ENCODE measurements at places on chromosomes 1 and 21. TPM values are rescaled to one million over a fixed set of nuclear protein-coding genes. Genes with fewer than 3 reads are reported as not detected.

- no peak for DNase-seq
Measured at GRCh38 chr1:4599521-4599920, 54.9 kb upstream of the AJAP1 start.

- no peak for DNase-seq
Measured at GRCh38 chr1:8203056-8203455, 114.9 kb upstream of the SLC45A1 start.

DNA sequence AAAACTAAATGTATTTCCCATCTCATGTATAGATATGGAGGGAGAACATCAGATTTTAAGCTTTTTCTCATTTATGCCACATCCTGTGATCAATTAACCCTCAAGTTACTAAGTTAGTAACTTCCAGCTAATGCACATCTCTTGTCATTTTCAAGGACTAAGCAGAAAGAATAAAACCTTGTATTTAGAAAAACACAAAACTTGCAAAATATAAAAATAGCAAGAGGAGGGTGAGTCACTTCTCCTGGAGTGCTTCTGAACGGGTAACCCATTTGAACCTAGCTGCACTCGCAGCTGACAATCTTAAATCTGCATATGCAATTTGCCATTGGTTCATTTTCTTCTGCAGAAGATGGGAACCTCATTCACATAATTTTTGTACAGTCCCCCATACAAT lies 500.5 kb downstream of the SETD4 start:
- no peak for DNase-seq

DNA sequence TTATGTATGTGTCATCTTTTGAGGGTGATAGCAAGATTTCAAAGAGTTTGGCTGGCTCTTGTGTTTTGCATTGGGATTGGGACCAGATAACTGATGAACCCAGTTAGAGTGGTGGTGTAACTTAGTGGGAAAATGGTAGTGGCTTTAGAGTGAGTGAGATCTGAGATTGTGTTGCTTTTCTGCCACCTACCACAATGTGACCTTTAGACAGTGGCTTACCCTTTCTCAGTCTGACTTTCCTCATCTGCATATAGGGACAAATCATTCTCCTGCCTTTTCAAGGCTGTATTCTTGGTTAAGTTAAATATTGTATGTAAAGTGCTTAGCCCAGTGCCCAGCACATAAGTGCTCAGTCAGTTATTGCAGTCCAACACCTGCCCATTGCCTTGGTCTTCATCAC lies 31.3 kb downstream of the CENPF start:
- DNase-seq: no peak

- no peak for DNase-seq
Measured at GRCh38 chr1:248686815-248687214, 15.8 kb downstream of the OR14I1 start.

DNA sequence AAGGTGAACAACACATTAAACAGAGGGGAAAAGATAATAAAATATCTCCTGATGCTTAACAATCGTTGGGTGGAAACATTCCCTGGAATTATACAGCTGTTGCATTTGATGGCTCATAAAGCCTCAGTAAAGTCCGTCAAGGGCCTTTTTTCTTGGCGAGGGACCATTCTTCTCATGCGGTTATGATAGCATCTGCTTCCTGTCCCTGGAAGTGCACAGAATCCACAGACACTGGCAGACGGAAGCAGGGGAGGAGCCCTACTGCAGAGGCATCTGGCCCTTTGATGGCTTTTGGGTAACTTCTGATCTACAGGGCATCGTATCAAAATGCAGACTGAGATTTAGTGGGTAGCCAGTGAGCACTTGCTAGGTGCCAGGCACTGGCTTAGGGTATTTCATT lies 286.9 kb downstream of the KIF26B start:
- no peak for DNase-seq

STYXL2 gene
- total RNA-seq: 0.17 TPM

- DNase-seq: no peak
Measured at GRCh38 chr21:35565204-35565611, 495.1 kb downstream of the SETD4 start.

DNA sequence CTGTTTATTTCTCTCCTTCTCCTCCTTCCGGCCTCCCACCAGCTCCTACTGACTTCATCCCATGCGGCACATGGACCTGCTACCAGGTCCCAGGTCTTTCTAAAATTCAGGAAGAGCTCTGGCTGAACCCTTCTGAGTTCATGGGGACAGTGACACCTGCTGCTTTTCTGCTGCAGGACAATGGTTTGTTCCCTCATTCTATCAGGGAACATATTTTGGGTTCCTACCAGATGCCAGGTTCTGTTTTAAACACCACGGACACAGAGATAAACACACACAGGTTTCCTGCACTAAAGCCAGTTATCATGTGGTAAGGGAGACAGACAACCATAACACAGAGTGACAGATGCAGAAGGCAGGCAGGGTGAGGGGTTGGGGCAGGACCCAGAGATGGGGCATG lies 114.0 kb upstream of the RAB4A start:
- peak; percentile 50 for DNase-seq

DNA sequence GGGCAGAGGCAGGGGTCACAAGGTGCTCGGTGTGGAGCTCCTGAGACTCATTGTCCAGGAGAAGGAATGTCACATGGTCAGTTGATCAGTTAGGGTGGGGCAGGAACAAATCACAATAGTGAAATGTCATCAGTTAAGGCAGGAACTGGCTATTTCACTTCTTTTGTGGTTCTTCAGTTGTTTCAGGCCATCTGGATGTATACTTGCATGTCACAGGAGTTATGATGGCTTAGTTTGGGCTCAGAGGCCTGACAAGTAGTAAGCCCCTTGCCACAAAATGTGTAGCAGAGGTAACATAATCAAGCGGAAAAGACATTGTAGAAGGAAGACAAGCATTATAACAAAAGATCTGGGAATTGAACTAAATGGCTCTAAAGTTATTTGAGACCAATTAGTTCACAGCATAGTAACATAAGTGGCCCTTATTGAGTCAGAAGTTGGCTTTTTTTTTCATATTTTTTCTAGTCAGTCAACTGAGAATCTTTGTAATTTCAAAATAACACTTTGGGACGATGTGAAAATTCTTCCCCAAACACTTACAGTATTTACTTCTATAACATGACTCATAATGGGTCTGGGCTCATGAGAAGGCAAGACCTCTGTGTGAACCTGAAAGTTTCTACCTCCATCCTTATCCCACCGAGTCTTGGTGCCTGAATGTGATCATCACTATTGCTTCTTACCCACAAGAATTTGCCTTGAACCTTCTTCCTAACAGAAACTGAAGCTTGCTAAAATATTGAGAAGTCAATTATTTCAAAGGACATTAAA lies 137.0 kb upstream of the DPT start:
- DNase-seq: no peak

- DNase-seq: no peak
Measured at GRCh38 chr1:244254467-244254866, 197.2 kb downstream of the ADSS2 start.

DNA sequence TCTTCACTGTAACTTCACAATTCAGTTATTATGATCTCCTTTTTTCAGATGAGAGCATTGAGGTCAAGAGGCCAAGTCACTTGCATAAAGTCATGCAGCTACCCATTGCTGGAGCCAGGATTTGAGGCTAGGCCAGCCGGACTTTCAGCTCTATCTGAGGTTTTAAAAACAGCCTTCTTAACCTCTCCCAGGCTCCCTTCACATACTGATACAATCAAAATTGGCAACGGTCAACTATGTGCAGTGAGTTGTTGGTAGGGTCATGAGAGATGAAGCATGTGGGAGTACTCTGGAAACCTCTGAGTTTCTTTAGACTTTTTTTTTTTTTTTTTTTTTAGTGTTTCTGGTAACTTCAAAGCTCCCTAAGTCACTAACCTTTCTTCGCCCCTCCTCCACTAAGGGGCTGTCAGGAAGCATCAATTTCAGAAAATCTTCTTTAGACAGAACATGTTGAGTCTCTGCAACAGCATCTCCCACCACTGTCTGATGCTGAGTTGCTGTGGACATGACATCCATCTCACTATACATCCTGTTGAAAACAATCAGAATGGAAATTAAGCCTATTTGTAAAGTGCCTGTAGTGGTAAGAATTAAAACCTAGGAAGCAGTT lies 201.8 kb downstream of the SIPA1L2 start:
- DNase-seq: no peak

DNA sequence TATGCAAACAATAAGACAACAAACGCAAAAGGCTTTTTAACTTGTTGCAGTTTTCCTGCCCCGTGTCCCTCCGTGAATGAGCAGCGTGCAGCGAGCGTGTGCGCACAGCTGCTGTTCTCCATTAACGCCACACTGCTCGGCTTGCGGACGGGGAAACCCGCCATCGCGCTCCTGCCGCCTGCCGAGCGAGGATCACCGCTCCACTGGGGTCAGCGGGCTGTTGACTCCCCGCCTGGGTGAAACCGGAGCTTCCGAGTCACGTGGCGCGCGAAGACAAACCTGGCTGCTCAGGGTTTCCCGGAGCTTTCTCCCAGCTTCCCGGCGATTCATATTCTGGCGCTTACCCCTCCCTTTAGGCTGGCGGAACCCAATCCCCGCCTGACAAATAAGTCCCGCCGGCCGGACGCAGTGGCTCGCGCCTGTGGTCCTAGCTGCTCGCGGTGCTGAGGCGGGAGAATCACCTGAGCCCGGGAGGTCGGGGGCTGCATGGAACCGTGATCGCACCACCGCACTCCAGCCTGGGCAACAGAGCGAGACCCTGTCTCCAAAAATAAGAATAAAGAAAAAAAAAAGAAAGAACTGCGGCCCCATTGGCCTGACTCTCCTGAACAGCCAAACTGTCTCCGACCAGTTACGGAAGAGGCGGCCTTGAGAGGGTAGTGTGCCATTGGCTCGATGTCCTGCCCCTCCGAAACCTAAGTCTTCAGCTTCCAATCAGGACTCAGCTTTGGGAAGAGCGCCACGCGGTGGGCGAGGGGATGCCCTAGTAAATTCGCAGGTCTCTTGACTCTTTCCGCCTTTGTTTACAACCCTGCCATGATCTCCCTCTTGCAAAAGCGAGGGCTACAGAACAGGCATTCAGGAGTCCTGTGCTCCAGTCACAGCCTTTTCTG lies at the start of gene CREB3L4:
Gene CREB3L4 (plus strand): TSS at position 796 of the 893 bp plus-strand sequence. CDS start 624 bp downstream, outside the sequence.
- peak; percentile 99 for DNase-seq

LIPI gene
- not detected for total RNA-seq

DNA sequence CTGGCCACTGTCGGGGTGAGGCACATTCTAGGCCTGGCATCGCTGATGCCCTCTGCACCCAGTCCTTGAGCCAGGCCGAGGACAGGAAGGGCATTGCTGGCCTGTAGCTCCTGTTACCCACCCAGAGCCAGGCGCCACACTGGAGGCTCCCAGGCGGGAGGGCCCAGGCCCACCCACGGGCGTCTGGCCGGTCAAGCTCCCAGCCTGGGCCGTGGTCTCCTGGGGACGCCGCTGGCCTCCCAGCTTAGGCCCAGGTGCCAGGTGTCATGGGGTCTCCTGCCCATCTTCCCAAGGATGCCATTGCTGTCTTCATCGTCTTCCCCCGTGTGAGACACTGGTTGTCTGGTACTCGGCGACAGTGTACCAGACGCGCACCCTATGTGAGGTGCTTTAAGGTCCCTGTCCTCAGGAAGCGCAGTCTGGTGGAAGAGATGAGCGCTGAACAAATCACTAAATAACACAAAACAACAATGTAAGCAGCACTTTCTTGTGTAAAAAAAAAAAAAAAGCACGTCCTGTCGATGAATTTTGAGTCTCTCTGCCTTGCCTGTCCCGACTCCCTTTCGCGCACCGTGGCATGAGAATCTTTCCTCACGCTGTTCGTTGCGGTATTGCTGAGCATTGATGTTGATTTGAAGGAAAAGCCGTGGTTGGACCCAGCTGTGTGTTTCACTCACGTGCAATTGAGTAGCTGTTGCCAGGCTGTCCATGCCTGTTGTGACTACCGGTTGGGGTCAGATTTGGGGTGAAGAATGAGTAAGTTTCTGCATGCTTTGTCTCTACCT lies 27.0 kb upstream of the TRAPPC10 start:
- no peak for DNase-seq

DNA sequence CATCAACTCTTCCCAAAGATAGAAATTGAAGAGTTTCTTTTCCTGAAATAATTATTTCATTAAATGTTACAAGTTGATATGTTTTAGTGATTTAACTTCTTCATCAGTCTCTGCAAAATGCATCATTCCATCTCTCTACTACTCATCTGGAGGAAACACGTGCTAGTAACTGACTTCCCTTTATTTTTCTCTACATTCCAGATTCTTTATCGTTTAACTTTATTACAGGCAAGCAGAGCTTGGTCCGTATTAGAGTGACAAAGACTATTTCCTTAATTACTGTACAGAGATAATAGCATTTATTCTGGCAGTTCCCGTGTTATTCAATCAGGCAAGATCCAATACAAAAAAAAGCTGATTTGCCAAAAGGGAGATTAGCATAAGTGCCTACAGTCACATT lies 88.6 kb downstream of the TM2D1 start:
- no peak for DNase-seq

S100A14 gene
- total RNA-seq: not detected

INAVA gene
- 43.9 TPM for total RNA-seq

- no peak for DNase-seq
Measured at GRCh38 chr1:2795926-2796325, 5.6 kb downstream of the TTC34 start.

TNFRSF8 gene
- total RNA-seq: 26.1 TPM

UMODL1 gene
- not detected for total RNA-seq

DNA sequence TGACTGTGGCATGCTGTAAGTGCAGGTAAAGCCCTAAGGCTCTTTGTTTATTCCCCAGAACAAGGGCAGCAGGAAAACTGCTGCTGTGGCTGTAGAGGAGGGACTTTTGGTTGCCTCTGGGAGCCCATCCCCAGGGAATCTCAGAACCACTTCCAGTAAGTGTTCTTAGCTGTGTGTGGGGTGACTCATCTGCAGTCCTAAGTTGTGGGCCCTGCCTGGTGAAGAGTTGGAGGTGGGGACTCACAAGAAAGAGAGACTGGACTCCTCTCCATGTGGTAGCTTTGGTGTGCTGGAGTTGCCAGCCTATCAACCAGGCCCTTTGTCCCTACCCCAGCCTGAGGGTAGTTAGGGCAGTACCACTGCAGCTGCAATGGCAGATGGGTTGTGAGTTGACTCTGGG lies 24.0 kb upstream of the DENND1B start:
- no peak for DNase-seq

DNA sequence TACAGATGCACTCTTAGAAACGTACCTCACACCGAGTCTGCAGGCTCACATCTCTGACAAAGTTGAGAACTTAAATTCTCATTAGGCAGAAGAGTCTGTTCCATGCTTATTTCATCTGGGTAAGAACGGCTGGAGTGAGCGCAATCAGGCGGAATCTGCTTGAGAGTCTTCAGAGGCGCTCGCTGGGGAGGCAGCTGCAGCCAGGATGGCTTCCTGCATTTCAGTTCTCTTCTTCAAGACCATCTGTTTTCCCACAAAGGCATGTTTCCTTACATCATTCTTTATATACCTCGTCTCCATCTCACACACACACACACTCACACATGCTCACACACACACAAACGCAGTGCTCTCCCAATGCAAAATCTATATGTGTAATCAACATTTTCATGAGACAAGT lies 497.1 kb downstream of the AJAP1 start:
- no peak for DNase-seq

ZSWIM5 gene
- 3.6 TPM for total RNA-seq

- DNase-seq: no peak
Measured at GRCh38 chr1:22413799-22414198, 37.9 kb upstream of the ZBTB40 start.

- peak; percentile 31 for DNase-seq
Measured at GRCh38 chr1:99659755-99660210, 13.9 kb downstream of the PALMD start.

GRCh38 chr1:26474818-26475217 lies 2.6 kb downstream of the HMGN2 start:
- no peak for DNase-seq
